B cell (primary cell): ENCODE measurements at places on chromosomes 1 and 21. TPM values are rescaled to one million over a fixed set of nuclear protein-coding genes. Genes with fewer than 3 reads are reported as not detected.

GRCh38 chr1:40314721-40315238, 2.3 kb downstream of the COL9A2 start:
- peak; percentile 31 for DNase-seq

GRCh38 chr1:196209265-196209664, 399.0 kb downstream of the KCNT2 start:
- no peak for DNase-seq

DNA sequence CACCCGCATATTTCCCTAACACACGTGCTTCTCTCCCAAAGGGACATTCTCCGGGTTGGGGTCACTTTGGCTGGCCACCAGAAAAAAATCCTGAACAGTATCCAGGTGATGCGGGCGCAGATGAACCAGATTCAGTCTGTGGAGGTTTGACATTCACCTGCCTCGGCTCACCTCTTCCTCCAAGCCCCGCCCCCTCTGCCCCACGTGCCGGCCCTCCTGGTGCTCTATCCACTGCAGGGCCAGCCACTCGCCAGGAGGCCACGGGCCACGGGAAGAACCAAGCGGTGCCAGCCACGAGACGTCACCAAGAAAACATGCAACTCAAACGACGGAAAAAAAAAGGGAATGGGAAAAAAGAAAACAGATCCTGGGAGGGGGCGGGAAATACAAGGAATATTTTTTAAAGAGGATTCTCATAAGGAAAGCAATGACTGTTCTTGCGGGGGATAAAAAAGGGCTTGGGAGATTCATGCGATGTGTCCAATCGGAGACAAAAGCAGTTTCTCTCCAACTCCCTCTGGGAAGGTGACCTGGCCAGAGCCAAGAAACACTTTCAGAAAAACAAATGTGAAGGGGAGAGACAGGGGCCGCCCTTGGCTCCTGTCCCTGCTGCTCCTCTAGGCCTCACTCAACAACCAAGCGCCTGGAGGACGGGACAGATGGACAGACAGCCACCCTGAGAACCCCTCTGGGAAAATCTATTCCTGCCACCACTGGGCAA, 59.1 kb downstream of the LACTBL1 start:
- DNase-seq = no peak

DNA sequence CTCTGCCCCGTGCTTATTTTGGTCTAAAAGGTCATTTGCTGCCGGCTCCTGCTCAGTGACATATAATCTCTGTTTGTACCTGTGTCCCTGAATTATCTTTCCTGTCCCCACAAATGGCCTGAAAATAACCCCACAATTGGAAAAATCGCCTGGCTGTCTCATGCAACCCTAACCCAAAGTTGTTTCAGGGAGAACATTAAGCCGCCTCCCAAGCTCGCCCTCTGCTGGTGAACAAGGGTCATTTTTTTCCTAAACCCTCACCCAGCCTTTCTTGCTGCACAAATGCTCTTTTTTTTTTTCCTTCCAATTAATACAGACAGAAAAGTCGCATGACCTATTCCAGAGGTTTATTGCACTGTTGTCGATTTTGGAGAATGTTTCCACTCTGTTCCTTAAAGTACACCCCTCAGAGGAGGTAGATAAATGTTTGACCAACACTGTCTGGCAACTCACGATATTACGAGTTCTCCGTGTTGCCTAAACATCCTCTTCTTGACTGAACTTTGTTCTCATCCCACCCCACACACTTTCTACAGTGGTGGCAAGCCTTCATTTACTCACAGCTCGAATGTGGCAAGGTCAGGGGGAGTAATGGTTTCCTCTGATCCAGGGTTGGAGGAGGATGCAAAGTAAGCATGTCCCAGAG, 148.7 kb downstream of the ZZZ3 start:
- peak; percentile 61 for DNase-seq

- DNase-seq = no peak
Observed at GRCh38 chr21:42594616-42595282, 58.7 kb upstream of the PDE9A start.

GRCh38 chr1:200311256-200311655, 98.6 kb downstream of the ZNF281 start:
- DNase-seq = no peak

DNA sequence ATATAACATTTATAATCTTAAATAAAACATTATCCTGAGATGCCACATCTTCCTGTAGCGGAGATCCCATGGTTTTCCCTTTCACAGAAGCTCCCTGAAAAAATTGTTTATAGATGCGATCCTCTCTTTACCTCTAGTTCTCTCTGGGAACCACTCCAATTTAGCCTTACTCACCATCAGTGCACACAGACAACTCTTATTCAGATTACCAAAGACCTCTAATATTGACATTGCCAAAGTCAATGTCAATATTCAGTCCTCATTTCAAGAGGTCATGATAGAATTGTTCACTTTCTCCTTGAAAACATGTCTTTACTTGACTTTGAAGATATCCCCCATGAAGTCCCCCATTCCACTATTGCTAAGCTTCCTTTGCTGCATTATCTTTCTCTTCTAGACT, 248.8 kb downstream of the CTH start:
- DNase-seq = no peak

GRCh38 chr1:98077691-98078090, 156.9 kb upstream of the DPYD start:
- DNase-seq = no peak

DNA sequence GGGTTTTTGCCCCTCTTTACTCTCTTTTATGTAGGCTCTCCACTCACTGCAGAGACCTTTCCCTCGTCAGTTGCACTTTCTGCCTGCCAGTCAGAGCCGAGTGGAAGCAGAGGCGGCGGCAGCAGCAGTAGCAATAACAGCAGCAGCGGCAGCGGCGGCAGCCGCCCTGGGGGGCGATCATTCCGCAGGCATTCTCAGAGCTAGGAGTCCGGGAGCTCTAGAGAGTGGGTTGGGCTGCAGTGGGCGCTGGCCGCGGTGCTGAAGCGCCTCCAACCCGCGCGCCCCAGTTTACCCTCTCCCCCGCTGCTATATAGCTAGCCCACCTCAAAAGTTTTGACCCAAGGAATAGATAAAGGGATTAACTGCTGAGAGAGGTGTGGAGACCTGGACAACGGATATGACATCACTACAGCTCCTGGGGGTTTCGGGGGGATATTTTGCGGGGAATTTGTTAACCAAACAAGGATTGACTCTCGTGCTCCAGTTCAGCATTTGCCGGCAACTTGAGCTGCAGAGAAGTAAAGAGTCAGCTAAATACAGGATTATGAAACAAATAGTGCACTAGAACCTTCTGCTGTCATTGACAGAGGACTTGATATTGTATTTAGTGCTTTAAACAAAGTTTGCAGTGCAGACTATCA, at the start of gene OLFM3:
Gene OLFM3, minus strand, starts transcription at position 102 of the 641 bp plus-strand sequence.
- DNase-seq = no peak

GRCh38 chr1:92995441-92996430, 34.5 kb upstream of the DIPK1A start:
- no peak for DNase-seq

DNA sequence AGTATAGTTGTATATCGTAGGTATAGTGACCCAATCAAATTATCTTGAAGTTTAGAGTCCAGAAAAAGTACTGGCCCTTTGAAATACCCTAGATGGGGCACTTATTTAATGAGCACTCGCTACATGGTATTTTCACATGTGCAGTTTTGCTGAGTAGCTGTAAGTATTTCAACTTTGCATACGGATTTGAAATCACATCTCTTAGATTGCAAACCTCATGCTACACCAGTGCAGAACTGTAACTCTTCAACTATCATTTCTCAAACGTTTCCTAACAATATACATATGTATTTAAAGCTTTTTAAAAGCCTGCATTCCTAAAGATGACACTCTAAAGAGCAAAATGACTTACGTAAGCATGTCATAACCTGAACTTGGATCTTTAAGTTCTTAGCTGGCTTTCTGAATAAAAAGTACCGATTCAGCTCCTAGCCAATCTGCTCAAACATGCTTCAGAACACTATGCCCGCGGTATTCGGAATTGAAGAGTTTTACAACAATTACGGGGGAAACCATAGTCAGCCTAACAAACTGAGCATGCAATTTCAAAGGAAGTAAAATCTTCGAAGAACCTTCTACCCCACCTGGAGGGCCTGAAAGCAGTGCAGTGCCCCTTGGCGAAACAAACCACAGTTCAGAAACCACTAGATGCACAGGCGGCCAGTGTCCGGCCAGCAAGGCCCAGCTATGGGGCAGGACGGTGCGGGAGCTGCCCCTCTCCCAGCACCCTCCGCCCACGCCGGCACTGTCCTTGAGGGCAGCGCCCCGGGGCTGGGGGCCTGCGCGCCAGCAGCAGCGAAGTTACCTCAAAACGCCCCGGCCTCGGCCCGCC, 863 bp downstream of the FH start:
- DNase-seq = no peak

KCNJ10 gene
- not detected in 2 replicates for polyA plus RNA-seq

KPRP gene
- polyA plus RNA-seq = not detected in 2 replicates
